Erythroblast (primary cell): ENCODE measurements at places on chromosomes 12 and 14.
A peak's percentile ranks its signal among the peaks of the same experiment; 100 is the strongest.

GRCh38 chr14:24813819-24814259, 179.8 kb upstream of the GZMB start:
- DNase-seq, result no peak

- DNase-seq, result no peak
Observed at GRCh38 chr12:130186651-130187268, 24.5 kb downstream of the FZD10 start.

DNA sequence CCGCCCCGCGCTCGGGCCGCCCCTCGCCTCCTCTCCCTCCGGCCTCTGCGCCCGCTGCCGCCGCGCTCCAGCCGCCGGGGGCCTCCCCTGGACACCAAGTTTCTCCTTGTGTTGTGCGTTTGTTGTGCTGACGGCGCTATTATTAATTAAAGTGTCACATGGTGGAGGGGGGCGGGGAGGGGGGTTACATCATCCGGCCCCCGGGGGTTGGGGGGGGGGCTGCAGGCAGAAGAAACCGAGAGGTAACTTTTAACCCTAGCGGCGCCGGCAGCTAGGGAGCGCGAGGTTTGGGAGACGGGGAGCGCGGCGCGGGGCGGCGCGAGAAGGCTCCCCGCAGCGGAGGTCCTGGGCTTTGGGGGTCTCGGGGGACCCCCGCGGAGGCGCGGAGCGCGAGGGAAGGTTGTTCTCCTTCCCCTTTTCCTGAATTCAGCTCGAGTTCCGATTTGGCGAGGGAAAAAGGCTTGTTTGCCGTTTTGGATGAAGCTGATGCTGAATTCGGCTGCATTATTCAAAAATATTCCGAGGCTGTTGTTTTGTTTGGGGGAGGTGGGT, at the start of gene HRK:
Gene HRK (minus strand): TSS at position 117 of the 552 bp plus-strand sequence. CDS start 134 bp downstream, outside the sequence.
- no peak for DNase-seq

- no peak for DNase-seq
Observed at GRCh38 chr12:75699728-75700496, 188.5 kb upstream of the KRR1 start.

DNA sequence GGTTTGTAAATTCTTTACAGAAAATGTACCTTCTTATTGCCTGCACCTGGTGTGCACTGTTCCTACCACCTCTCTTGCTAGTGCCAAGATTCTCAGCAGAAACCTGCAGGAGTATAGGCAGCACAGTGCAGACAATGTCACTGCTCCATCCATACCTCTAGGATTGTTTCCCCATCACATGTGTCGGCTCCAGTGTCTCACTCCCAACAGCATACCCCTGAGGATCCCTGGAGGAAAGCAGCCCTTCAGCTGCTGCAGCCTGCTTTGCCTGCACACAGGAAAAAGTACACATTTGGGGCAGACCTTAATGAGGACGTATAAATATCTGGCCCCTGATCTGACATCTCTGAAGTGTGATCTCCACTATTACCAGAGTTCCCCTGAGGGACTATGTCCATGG, 235.5 kb downstream of the MDGA2 start:
- no peak for DNase-seq

GRCh38 chr12:111635524-111635923, 36.4 kb upstream of the ATXN2 start:
- peak; percentile 77 for DNase-seq

DNA sequence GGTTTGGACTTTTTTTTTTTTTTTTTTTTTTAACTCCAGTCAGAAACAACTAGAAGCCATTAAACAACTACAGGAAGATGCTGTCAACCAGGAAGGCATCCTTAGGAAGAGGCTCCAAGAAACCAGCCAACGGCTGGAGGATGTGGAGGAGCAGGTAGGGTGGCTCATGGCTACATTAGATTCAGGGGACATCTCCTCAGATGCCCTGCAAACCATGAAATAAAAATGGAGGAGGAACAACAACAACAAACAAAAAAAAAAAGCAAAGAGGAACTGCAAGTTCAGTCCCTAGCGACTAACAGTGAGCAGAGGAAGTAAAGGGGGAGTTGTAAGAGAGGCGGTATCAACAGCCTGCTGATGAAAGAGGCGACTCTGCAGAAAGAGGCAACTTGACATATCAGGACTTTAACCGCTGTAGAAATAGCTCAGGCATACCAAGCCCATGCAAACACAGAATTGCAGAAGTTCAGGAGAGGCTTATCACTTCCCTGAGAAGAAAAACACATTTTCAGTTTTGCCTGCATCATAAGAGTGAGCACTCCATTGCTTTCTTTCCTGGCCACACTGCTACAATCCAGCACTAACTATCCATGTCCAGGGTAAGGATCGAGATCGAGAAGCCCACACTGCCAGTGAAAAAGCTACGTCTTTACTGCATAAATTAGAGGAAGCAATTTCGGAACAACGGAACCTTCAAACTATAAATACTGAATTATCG, 103.5 kb upstream of the BCAT1 start:
- peak; percentile 76 for DNase-seq

GRCh38 chr14:65704850-65705249, 292.3 kb downstream of the FUT8 start:
- no peak for DNase-seq

- DNase-seq, result no peak
Observed at GRCh38 chr12:131499160-131499863, 211.6 kb upstream of the SFSWAP start.

DNA sequence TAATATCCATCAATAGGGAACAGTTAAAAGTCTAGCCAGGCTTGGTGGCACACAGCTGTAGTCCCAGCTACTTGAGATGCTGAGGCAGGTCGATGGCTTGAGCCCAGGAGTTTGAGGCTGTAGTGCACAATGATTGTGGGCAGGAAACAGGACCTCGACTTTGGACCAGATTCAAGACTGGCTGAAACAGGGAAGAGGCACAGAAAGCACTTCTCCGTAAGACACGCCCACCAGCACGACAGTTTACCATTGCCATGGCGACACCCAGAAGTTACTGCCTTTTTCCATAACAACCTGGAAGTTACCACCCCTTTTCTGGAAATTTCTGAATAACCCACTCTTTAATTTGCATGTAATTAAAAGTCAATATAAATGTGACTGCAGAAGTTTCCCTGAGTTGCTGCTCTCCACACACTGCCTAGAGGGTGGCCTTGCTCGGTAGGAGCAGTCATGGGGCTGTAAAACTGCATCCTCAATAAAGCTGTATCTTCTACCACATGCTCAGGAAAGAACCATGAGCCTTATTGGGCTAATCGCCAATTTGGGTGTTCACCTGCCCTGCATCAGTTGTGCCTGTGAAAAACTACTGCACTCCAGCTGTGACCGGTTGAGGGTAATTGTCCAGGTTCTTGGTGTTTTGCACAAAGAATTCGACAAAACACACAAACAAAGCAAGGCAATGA, 4.6 kb upstream of the LRRC23 start:
- DNase-seq, result peak; percentile 49
